ENCODE measurements at places on chromosomes 4 and X.

DNA sequence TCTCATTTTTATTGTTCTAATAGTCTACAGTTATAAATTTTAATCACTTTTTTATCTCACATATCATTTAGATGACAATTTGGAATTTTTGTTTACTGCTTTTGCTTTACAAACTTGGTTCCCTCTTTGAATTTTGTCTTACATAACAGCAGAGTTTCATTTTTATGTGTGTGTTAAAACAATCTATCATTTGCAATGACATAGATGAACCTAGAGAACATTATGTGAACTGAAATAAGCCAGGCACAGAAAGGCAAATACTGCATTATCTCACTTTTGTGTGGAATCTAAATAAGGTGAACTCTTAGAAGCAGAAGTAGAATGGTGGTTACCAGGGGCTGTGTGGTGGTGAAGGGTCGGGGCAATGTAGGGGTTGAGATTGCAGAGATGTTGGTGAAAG, 170.7 kb downstream of the GASK1B start:
- no peak for DNase-seq

- DNase-seq: no peak
These were observed 199.1 kb upstream of the NPY2R start for GRCh38 chr4:155009288-155009687.

DNA sequence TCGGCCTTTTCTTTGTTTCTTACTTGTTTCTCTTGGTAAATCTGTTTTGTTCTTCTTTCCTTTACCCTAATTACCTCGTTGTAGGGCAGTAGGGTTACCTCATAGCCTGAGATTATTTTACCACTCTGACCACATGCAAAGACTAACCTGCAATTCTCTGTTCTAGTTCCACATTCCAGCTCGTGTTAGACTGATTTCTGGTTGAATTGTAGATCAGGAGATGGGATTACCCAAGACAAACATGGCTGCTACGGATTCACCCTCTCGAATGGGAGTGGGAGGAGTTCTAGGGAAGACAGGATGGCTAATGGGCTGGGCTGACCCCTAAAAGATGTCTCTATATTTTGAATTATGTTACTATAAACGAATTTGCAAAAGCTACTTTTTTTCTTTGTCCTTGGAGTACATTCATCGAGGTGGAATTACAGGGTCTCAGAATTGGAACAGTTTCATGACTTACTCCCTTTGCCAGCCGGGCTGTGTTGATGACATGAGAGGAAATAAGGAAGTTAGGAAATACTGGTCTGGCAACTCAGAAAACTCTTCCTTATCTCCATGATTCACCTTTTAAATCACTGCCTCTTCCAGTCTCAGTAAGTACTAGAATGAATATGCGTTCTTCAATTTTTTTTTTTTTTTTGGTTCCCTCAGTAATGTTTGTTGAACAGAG, 36.7 kb upstream of the FBXW7 start:
- no peak for DNase-seq

GRCh38 chr4:140628016-140628415, 59.3 kb upstream of the UCP1 start:
- no peak for DNase-seq

GRCh38 chr4:116453127-116453526, 632.2 kb downstream of the TRAM1L1 start:
- DNase-seq: no peak

DNA sequence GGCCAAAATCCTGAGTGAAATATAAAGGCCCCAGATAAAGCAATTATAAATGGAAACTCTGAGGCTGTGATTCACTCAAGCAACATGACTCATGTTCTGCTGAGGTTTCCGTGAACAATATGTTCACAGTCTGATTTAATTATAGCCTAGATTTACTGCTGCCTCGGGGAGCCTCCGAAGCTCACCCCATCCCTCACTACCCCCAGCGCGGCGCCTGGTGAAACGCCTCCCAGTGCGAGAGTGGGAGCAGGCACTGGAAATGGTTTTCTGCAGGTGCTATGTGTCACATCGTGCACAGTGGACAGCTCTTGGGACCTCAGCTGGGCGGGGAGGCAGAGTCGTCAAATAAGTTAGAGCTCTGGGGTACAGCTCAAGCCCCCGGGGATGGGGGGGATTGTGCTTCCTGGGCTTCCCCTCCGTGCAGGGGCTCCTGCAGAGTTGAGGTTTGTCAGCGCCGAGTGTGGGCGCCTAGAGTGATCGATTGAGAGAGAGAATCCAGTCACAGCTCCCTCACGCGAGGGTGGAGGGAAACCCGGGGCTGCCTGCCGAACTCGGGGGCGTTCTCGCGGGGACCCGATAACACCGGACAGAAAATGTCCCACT, 110.6 kb downstream of the PHKA2 start:
- DNase-seq: no peak
